ENCODE measurements at places on chromosomes 4 and X. TPM values are rescaled to one million over a fixed set of nuclear protein-coding genes. Genes with fewer than 3 reads are reported as not detected.

DNA sequence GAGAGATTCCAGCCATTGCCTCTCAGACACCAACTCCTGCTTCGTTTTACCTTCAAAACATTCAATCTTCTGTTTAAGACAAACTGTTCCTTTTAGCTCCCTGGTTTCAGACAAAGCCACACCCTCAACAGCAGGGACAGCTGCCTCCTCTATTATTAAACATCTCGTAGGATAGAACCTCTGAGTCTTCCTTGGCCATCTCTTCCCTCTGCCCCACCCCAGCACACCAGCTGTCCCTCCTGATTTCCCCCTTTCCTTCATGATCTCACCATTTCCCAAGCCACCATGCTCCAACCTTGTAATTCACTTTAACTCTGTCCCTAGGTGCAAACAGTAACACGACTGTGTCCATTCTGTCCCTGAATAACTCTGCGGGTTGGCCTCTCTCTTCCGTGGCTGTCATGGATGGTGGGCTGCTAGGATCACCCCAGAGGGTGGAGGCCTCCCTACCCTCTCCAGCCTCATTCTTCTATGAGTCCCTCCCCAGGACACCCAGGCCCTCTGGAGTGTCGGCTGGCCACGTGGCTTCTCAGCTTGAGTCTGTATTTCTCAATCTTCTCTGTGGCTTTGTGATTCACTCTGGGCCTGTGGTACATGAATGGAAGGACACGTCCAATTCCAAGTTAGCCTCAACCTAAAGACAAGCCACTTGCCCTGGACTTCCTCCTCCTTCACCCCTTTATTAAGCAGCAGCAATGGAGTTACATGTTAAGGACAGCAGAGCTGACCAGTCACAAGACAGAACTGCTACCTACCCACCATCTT, 349.9 kb downstream of the FBXW7 start:
- DNase-seq: no peak

Gene ARHGAP6
- 29.6 TPM for total RNA-seq

Gene TMPRSS11D
- not detected for total RNA-seq

Gene PRRG3
- total RNA-seq: 0.91 TPM

GRCh38 chr4:37476691-37477090, 209.5 kb downstream of the RELL1 start:
- no peak for DNase-seq

DNA sequence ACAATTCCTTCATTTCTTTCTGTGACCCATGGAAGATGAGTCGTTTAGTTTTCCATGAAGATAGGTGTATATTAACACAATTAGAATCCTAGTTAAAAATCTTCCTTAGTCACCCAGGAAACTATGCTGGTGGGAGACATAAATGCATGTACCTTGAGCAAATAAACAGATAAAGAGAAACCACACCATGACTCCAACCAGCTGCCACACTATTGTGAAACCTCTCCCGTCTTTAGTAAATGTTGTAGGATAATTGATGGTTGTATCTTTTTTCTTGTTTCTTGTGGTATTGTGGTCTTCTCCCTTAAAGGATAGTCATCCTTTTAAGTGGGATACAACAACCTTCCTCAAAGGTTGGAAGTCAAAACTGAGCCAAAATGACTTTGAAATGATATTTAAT, 103.8 kb upstream of the LEF1 start:
- DNase-seq: no peak

- no peak for DNase-seq
These were observed 83.4 kb downstream of the MSN start for GRCh38 chrX:65750674-65751469.

GRCh38 chrX:44596277-44596676, 53.6 kb upstream of the FUNDC1 start:
- no peak for DNase-seq

- DNase-seq: no peak
These were observed 73.0 kb upstream of the FRMPD4 start for GRCh38 chrX:12065251-12065650.

- no peak for DNase-seq
These were observed 111.2 kb downstream of the CEP44 start for GRCh38 chr4:174394915-174395314.

Gene TCEAL7
- total RNA-seq: 7.9 TPM

Gene SPON2
- 36.6 TPM for total RNA-seq

Gene ATP2B3
- not detected for total RNA-seq

Gene TMEM156
- 0.99 TPM for total RNA-seq

- DNase-seq: no peak
These were observed 975.2 kb downstream of the STIM2 start for GRCh38 chr4:27835851-27836250.

- DNase-seq: no peak
These were observed 18.9 kb downstream of the TMSB4X start for GRCh38 chrX:12993826-12994225.

GRCh38 chr4:10526429-10527222, 69.4 kb upstream of the ZNF518B start:
- no peak for DNase-seq

All from ureter (tissue), 1 donor.